ENCODE measurements at places on chromosomes 13 and 19.
A peak's percentile ranks its signal among the peaks of the same experiment; 100 is the strongest.

GRCh38 chr19:30180691-30181090 lies 191.5 kb upstream of the ZNF536 start:
- no peak for DNase-seq

DNA sequence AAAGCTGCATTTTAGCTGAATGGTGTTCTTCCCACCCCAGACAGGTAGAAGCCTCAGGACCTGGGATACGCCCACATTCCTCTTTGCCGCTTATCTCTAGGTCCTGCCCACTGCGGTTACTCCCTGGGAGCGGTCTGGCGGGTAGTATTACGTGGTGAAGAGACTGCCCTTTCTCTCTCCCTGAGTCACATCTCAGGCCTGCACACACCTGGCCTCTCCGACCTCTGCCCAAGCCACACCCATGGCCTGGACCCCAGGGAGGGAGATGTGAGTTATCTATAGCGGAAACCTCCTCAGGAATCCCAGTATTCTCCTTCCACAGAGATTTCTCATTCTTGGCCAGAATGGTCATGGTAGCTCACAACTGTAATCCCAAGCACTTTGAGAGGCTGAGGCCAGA lies 17.3 kb downstream of the RHPN2 start:
- no peak for DNase-seq

DNA sequence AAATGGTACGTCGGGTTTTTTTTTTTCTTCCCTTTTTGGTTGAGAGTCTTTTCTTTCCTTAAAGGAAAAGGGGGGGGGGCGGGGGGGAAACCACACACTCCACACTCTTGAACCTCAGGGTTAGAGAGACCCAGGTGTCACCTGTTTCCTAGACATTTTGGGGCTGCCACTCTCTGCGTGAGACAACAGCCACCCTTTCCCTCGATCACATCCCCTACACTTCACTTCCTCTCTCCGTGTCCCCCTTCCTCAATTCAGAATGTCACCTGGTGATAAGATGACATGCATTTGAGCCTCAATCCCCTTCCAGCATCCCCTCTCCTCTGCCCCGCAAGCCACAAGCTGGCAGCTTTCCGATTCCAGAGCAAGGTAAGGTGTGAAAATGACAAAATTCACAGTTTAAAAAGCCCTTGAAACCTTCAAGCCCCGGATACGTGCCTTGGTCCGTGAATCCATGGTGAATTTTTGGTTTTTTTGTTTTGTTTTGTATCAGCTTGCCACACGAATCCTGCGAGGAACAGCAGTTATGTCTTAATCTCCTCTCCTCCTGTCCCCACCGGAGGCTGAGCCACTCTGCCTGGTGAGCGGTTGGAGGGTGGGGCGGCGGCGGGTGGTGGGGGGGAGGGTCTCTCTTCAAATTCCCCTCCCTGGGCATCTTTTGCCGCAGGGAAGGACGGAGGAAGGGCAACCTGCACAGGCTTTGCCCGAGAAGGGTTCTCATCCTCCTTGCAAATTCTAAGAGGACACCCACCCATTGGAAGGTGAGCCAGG lies 4.2 kb downstream of the PTPRS start:
- DNase-seq: no peak

DNA sequence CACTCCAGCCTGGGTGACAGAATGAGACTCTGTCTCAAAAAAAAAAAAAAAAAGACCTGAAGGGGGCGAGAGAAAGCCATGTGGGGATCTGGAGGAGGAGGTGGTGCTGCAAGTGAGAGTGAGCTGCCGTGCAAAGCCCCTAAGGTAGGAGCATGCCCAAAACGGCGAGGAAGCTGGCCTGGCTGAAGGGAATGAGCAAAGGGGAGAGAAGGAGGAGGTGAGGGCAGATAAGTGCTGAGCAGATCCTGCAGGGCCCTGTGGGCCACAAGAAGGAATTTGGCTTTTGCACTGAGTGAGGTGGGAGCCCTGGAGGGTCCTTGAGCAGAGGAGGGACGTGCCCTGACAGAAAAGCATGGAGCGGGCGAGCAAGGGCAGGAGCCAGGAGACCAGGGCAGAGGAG lies 19.4 kb upstream of the ADGRE5 start:
- no peak for DNase-seq

DNA sequence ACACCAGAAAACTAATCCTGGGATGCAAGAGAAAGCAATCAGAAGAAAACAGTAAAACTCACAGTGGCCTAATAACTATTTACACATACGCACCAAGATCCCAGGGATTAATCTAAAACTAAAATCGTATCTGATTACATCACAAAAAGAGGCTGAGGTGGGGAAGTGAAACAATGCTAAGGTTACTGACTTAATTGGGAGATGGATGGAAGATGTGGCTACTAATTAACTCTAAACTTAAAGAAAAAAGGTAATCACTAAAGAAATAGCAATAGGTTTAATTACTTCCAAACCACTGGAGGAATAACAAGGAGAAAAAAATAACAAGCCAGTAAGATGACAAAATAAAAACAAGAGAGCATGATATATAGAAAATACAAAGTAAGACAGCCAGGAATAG lies 50.4 kb downstream of the NUFIP1 start:
- DNase-seq: no peak

DNA sequence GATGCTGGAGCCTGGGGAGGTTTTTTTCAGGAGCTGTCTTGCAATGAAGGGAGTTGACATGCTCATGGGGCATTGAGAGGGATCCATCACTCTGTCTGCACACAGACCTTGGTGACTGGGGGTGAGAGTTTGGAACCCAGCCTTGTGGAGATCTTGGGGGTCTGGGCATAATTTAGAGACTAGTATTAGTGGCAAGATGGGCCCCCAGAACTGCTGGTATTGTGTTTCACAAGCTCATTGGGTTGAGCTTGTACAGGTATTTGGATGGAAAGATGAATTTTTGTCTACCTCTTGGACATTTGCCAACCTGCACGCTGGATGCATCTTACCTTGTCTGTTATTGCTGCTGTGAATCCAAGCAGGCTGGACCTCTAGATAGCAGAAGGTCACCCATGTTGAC lies at the start of gene OR2Z1:
TSS of gene OR2Z1 (plus strand) at position 301 of the 400 bp plus-strand sequence. CDS start 9,395 bp downstream, outside the sequence.
- DNase-seq: no peak

DNA sequence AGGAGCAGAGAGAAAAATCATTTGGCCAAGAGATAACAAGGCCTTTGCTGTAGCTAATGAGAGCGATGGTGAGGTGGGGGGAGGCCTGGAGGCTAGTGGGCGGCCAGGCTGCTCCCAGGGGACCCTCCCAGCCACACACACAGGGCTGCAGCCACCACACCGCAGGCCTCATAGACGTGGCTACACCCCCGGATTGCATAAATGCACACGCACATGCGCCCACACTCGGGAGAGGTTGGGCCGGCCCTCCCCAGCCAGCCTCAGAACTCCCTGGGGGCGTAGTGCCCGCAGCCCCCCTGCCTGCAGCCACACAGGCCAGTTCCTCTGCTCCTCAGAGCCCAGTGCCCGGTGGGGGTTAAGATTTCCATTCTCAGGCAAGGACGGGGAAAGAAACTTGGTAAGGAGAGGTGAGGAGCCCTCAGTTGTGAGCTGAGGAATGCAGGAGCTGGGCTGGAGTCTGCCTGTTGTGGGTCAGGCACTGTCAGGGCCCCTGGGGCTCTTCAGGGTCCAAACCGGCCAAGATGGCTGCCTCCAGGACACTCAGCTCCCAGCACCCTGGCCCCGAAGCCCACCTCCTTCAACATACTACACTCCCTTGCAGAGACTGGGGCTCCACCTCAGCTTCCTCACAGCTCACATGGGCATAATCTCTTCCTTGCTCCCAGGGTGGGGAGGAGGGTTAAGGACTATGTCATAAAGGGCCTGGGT lies 8.0 kb downstream of the PTH2 start:
- no peak for DNase-seq

DNA sequence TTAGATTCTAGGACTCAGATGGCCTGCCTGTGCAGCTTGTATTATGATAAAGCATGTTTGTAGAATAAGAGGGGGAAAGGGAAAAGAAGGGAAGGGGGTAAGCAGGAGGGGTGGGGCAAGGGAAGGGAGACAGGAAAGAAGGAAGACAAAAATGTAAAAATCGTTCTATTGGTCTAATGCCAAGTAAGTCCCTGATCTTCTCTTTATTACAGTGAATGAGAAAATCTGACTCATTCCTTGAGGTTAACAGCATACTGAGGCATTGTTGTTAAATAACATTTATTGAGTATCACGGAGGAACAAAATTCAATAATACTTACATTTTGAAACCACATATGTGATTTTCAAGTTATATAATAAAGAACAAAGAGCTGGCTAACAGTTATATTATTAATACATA lies 1534.7 kb downstream of the OLFM4 start:
- no peak for DNase-seq

DNA sequence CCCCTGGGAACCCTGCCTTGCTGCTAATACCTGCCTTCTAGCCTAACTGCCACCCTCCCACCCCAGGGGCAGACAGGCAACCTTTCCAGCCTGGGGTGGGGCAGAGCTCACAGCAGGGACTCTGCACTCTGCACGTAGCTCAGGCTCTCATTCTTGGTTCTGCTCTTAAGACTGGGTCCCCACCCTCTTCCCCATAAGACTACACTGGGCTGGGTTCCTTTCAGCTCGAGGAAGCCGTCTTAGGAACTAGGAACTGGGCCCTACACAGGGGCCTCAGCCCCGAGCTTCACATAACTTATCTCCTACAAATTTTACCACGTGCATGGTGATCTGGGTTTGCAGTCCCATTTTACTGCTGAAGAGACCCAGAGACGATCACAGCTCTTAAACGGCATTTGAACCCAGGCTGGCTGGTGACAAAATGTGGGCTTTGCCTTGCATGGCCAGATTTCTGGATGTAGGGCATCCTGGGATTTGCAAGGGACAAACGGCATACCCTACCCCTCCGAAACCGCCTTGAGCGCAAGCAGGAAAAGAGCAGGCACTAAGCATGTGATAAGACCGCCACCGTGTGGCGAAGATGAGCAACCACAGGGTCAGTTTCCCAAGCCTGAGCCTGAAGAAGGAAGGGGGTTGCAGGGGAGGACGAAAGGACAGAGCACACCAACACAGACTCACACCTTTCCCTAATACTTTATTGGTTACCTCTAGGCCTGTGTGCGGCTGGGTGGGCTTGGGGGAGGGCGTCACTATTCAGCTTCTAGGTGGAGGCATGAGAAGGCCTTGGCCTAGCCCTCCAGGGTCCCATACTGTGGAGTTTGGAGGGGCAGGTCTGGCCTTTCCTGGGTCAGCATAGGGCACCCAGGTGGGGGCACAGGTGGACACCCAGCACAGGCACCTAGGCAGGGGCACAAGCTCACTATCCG lies 5.1 kb downstream of the JUNB start:
- DNase-seq: peak; percentile 75
